Cardiac fibroblast (primary cell): ENCODE measurements at places on chromosomes 2 and 18.

- no peak for DNase-seq
These were observed 143.3 kb upstream of the TACR1 start for GRCh38 chr2:75342504-75343175.

GRCh38 chr2:36536776-36537175 is 61.2 kb downstream of the FEZ2 start:
- DNase-seq: no peak

DNA sequence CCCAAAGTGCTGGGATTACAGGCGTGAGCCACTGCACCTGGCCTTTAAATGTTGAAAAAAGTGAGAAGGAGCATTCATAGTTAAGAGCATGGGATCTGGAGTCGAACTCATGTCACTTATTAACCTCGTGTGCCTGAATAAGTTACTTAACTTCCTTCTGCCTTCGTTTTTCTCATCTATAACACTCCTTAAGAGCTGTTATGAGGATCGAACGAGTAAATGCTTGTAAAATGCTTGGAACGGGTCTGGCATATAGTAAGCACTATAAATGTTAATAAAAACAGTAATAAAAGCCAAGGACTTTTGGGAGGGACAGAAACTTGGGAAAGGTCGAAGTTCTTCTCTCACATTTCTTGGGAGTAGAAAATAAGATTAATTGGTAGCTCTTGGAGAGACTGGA is 40.8 kb downstream of the RAB10 start:
- DNase-seq: no peak

DNA sequence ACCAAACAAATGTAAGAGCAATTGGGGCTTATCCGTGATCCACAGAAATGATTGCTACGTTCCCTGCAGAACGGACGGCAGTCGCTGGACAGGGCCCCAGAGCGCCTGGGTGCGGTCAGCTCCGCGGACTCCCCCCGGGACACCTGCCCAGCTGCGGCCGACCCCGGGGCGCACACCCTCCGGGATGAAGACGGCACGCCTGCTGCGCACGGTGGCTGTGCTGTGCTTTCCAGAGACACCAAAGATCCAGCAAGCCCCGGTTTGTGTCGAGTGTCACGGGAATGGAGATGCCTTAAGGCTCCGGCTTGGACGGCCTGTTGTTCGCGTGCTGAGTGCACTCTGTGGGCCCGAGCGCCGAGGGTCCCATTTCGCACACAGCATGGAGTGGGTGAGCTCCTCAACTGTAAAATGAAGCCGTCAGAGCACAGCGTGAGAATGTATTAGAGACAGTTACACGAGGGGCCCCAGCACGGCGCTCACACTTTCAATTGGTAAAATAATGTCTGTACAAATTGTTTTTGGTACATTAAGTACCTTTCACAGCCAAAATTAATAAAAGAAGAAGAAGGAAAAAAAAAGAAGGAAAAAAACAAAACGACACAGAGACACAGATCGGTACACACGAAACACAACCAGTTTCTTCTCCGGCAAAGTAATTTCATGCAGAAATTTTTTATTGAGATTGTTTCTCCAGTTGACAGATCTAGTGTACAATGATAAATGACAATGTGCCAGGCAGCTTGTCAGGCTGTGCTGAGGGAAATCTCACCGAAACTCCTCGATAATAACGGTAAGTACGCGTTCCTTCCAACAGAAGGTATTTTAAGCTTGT is 615.8 kb upstream of the SALL3 start:
- DNase-seq: no peak

DNA sequence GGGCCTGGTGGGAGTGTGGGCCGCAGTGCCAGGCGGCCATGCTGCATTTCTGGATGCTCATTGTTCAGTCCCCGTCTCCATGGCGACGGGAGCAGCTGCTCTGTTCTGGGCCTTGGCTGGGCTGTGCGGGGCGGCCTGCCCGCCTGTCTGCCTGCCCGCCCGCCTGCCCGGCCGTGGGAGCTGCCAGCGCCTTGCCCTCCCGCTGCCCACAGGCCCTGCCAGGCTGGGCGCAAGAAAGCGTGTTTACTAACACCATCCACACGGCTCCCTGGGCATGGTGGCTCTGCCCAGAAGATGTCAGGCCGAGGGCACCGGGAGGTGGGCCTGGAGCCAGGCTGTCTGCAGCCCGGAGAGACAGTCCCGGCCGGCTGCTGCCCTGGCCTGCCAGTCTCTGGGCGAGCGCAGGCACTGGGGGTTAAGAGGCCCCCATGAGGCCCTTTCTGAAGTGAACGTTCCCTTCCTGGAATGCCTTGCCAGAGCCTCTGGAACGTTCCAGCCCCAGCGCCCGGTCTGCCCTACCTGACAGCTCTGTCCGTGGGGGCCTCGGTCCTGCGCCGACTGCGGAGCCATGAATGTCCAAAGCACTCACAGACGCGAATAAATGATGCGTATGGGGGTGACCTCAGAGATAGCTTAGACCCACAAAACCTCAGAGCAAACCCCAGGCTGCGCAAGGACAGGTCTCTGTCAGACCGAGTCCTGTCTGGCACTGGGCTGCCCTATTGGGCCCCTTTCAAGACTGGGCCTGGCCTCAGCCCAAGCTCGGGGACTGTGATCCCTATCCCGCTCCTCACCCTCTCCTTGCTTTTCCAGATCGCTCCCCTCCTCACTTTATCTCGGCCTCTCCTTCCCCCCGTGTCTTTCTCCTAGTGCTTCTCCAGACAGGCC is 44.3 kb downstream of the MYCN start:
- no peak for DNase-seq

DNA sequence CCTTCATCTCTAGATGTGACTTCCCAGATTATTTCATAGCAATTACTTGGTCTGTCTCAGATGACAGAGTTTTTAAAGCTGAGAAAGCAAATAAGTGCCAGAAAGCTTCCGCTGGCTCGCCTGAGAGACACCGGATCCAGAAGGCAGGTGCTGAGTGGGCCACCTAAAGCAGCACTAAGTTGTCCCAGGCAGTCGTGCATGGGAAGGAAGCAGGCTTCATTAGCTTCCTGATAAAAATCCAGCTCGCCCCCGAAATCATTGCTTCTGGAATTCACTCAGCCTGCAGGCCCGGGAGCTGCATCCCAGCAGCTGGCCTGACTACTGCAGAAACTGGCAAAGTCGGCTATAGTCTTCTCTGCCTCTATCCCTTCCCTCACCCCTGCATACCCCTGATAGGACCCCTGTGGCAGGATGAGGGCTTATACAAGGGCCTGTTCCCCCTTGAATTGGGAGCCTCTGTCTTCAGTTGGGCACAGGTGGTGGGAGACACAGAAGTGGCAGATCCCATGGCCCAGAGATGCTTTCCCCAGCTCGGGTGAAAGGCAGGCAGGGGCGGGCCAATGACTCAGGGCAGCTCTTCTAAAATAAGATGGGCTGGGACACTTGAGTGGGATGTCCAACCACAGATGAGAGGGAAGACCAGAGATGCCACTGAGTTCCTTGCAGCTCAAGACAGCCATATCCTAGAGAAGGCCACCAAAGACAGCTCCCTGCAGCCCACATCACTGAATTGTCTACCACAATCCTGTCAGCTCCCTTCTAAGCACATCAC is 262.4 kb upstream of the PKDCC start:
- no peak for DNase-seq

DNA sequence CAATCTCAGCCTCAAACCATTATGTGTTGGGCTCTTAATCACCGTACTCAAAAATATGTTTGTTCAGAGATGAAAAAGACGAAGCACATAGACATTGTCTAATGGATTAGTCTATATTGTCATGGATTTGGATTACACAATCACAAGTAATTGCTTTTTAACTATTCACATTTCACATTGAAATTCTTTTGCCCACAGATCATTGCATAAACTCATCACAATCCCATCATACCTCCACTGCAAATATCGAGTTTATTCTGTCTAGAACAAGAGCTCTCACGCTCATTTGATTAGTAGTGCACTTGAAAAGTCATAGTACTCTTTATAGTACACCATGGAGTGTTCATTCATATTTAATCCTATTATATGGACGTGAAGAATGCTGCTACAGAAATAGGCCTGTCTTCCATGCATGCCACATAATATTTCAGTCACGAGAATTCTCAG is 97.9 kb upstream of the SOX11 start:
- DNase-seq: no peak

- DNase-seq: no peak
These were observed 39.2 kb downstream of the HK2 start for GRCh38 chr2:74873012-74873665.

DNA sequence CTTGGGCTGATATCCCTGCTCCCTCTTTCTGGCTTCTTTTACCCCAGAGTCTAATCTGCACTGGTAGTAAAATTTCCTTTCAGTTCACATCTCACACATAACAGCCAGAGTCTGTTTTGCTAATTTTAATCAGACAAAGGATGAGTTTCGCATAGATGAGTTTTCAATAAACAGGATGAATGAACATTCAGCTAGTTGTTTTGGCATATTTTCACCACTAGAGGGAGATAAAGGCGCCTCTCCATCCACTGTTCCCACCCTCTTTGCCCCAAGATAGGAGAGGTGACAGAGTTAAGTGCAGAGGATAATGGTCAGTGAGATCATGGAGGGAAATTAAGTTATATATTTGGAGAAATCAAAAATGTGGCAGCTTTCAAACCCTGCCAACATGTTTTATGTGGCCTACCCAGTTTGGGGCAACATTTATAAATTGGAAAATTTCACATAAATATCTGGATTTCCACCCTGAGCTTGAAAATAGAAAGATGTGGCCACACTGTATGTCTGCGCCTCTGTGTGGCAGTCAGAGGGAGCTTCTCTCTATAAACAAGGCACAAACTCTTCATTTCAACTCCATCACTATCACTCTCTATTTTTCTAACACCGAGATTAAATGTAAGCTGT is 48.5 kb upstream of the DTNA start:
- peak; percentile 70 for DNase-seq

- peak; percentile 87 for DNase-seq
These were observed 117.7 kb downstream of the RBMS1 start for GRCh38 chr2:160375802-160376469.

DNA sequence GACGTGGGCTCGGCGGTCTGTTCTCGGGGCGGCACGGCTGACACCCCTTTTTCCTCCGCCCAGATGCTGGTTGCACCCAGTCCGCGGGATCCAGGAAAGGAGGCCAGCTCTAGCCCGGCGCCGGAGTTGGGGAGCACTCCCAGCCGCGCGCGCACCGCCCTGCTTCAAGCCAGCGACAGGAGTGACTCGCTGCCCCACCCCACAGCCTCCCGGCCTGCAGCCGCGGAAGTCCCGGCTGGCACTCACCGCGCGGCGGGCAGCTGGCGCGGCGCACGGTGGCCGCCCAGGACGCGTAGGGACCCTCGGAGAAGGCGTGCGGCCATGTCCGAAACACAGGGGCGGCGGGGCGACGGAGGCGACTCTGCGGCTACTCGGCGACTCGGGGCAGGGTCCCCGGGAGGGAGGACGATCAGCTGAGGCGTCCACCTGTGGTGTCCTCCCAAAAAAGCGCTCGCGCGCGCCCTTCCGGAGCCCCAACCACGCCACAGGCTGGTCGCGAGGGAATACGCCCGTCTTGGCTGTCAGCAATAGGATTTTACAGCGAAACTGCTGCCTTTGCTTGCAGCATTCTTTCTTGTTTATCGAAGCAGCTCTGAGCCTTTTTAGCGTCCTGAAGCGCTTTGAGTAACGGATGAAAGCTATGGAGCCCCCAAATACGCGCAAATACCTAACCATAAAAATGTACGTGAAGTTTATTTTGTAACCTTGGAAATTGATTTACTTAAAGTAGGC is at the start of gene ACADL:
Gene ACADL (minus strand): TSS at position 507 of the 732 bp plus-strand sequence. CDS start 184 bp downstream, at position 323.
- peak; percentile 22 for DNase-seq

DNA sequence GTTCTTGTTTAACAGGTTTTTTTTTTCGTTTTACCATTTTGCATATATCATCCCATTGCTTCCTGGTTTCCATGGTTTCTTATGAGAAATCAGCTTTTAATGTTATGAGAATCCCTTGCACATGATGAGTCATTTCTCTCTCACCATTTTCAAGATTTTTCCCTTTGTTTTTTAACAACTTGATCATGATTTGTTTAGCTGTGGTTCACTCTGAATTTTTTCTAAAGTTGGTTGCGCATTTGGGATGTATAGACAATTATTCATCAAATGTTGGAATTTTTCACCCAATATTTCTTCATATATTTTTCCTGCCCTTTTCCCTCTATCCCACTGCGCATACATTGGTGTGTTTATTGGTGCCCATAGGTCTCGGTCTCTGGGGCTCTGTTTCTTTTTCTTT is 42.4 kb upstream of the BIN1 start:
- DNase-seq: peak; percentile 97

DNA sequence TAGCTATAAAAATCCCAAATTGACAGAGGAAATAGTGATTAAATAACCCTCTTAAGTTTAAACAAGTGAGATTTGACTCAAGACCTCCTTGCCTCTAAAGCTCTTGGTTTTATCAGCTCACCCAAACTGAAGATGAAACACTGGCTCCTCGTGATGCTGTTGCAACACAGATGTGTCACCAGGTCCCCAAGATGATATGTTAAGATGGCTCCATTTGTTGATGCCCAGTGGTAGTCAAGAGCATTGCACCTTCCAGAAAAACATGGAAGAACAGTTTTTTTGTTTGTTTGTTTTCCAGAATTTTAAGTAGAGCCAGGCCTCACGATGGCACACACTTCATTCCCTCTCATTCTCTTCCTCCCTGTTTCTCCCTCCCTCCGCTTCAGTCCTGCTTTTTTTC is 399.8 kb downstream of the TXNL1 start:
- no peak for DNase-seq

DNA sequence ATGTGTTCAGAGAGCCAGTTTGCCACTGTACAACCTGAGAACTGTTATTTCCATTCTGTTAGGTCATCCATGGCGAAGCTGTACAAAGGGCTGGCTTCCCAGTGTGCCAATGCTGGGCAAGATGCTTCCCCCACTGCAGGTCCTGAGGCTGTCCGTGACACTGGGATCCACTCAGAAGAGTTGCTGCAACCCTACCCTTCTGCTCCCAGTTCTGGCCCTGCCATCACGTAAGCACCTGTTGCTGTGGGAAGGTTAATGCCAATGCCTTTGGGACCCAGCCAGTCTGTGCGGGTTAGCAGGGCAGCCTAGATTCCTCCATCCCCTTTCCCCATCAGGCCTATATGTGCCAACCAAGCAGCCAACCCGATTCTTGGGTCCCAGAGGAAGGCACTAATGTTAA is 68.3 kb downstream of the ARHGEF33 start:
- DNase-seq: no peak

DNA sequence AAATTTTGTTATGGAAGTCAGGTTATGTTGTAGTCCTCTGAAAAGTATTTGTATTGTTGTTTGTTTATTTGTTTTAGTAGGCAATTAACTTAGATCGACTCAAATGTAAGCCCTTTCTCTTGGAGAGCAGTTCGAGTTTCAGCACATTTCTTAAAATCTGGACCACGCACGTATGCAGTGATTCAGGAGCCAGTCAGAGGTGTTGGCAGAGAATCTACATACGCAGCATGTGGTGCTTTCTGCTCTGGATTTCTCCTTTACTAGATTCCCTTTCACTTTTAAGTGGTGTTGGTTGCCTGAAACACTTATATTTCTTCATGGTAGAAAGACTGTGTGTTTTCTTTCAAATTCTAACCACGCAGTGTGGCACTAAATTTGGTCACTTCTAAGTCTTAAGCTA is 773.9 kb upstream of the LRATD1 start:
- DNase-seq: peak; percentile 67

DNA sequence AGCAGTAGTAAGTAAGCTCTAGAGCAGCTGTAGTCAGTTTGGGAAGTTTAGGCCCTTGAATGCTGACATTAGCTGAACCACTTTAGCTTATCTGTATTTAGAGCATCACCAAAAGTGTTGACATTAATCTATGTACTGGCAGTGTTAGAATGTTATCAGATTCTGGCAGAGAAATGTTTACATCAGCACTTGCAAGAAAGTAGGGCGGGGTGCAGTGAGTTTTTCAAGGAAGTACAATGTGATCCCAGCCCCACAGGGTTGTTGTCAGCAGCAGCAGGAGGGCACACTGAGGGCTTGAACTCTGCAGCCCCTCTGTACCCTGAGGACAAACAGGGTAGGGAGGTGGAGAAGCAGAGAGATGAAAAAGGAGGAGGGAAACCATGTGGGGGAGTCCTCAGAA is 35.5 kb upstream of the RMP24 start:
- peak; percentile 31 for DNase-seq
